ENCODE measurements at places on chromosomes 3 and 15.

DNA sequence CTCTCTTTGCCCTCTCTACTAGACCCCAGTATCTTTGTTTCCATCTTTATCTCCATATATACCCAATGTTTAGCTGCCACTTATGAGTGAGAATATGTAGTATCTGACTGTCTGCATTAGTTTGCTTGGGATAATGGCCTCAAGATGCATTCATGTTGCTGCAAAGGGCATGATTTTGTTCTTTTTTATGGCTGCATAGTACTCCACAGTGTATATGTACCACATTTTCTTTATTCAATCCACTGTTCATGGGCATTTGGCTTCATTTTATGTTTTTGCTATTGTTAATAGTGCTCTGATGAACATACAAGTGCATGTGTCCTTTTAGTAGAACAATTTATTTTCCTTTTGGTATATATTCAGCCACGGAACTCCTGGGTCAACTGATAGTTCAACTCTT, 671.5 kb upstream of the GRM7 start:
- no peak for DNase-seq

GRCh38 chr15:96047255-96047931, 283.1 kb upstream of the NR2F2 start:
- no peak for DNase-seq

GRCh38 chr15:64614519-64614918, 154.1 kb downstream of the ZNF609 start:
- DNase-seq: no peak

DNA sequence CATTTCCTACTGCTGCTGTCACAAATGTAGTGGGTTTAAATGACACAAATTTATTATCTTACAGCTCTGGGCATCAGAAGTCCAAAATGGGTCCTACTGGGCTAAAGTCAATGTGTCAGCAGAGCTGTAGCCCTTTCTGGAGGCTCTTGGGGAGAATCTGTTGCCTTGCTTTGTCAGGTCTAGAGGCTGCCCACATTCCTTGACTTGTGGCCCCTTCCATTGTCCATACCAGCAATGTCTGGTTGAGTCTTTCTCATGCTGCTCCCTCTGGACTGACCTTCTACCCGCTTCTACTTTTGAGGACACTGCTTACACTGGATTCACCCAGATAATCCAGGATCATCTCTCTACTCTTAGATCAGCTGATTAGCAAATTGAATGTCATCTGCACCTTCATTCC, 3.0 kb downstream of the IL12A start:
- no peak for DNase-seq

DNA sequence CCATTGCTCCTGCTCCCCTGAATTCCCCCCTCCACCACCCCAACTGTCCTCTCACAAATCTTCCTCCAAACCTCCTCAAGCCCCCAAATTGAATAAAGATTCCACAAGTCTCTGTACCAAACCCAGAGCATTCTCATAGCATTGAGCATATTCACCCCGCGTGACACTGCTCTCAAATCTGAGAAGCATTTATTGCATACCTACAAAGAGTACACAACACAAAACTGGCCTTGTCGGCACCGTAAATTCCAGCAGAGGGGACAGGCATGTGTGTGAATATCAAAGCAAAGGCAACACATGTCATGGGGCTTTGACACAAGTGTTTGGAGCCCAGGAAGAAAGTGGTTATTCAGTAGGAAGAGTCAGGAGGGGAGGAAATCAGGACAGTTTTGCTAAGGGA, 2.6 kb downstream of the CLDN18 start:
- no peak for DNase-seq
